ENCODE measurements at places on chromosomes 11 and 22.

DNA sequence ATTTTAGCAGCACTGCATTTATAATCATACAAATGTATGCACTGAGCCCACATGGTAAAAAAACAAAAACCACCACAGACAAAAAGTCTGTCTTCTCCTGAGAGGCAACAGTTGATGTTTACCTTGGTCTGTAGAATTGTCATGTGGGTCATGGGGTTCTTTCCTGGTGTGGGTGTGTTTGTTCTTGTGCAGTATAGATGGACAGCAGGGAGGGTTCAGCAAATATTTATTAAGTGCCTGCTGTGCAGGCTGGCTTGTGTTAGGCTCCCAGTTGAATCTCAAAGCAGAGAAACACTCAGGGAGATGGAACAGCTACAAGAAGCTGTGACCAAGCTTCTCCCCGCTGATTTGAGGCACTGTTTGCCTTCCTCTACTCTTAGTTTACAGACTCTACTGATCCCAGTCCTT is 82.2 kb downstream of the PISD start:
- DNase-seq, result no peak

- DNase-seq, result peak; percentile 50
Observed at GRCh38 chr22:24758164-24758799, 16.2 kb downstream of the PIWIL3 start.

DNA sequence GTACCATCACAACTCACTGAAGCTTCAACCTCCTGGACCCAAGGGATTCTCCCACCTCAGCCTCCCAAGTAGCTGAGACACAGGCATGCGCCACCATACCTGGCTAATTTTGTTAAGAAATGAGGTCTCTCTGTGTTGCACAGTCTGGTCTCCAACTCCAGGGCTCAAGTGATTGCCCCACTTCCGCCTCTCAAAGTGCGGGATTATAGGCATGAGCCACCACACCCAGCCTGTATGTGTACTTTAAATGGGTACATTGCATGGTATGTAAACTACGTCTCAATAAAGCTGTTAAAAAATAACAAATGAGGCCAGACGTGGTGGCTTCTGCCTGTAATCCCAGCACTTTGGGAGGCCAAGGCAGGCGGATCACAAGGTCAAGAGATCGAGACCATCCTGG is 36.2 kb upstream of the DDX6 start:
- no peak for DNase-seq

DNA sequence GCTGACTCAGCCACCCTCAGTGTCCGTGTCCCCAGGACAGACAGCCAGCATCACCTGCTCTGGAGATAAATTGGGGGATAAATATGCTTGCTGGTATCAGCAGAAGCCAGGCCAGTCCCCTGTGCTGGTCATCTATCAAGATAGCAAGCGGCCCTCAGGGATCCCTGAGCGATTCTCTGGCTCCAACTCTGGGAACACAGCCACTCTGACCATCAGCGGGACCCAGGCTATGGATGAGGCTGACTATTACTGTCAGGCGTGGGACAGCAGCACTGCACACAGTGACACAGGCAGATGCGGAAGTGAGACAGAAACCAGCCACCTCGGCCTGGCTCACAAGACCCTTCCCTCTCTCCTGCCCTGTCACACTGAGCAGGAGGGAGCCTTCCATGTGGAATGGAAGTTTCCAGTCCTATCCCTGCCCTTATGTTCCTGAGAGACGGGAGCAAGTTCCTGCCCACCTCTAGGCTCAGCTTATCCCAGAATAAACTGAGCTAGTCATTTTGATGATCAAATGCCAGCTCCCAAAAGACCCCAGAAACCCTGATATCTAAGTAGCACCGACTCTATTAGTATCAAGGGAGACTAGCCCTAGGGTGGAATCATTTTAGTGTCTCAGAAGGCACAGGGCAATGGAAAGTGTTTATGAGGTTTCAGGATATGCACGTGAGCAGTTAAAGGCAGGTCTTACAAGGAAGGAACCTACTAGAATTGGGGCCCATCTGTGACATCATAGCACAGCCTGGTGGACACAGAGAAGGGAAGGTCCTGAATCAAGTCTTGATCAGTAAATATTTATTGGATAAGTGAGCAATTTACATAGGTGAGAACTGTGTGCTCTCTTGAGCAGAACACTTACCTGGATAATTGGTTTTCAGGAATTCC is 6.3 kb upstream of the IGLL5 start:
- DNase-seq, result no peak

DNA sequence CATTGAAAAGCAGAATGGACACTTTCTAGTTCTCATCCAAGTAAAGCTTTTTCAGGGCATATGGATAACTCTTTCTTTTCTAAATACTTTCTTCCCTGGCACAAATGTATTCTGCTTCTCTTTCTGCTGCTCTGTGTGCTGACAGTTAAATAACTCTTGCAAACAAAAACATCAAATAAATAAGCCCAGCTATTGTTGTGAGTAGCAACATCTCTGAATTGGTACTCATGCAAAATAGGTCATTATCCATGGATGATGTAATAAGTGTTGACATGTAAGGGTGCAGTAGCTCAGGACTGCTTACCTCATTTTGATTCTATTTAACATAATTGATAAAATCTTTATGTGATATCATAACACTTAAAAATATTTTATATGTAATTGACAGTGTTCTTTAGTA is 164.3 kb downstream of the MSANTD4 start:
- no peak for DNase-seq

DNA sequence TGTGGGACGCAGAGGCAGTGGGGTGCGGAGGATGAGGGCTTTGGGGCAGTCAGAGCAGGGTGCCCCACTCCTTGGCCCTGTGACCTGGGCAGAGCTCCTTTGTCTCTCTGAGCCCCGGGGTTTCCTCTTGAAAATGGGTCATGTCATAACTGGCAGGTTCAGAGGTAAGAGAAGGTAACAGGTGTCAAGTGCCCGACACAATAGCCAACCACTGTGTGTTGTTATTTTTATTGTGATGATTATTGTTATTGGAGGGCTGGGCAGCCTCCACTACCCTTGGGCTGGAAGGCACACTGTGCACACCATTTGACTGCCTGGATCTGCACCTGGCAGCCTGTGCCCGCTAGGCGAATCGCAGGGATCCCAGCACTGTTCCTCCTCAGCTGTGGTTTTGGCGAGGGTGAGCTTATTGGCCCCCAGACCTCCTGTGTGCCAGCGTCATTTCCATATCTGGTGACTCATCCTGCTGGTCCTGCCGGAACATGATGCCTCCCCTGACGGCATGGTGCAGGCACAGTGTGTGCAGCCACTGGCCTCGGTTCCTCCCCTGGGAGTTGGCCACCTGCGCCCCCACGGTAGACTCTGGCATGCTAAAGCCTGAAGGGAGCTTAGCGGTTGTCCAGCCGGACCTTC is 15.4 kb upstream of the SOX10 start:
- no peak for DNase-seq

DNA sequence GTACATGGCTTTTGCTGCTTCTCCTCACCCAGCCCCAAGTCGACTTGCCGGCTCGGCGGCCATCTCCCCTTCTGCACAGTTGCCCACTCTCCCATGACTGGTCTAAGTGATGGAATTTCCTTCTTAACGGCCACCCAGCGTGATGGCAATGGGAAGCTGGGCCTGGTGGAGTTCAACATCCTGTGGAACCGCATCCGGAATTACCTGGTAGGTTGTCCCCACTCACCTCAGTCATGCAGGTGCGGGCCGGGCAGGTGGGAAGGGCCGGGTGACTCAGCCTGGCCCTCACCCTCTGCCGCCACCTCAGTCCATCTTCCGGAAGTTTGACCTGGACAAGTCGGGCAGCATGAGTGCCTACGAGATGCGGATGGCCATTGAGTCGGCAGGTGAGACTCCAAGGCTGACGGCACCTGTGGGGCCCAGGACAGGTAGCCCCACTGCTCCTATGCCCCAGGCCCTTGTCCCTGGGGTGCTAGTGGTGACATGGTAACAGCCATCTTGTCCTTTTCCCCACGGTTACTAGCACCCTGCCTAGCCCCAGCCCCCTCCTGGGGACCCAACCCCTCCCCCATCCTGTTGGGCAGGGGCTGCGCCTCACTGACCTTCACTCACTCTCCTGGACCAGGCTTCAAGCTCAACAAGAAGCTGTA is 28.1 kb downstream of the CAPN1 start:
- no peak for DNase-seq

DNA sequence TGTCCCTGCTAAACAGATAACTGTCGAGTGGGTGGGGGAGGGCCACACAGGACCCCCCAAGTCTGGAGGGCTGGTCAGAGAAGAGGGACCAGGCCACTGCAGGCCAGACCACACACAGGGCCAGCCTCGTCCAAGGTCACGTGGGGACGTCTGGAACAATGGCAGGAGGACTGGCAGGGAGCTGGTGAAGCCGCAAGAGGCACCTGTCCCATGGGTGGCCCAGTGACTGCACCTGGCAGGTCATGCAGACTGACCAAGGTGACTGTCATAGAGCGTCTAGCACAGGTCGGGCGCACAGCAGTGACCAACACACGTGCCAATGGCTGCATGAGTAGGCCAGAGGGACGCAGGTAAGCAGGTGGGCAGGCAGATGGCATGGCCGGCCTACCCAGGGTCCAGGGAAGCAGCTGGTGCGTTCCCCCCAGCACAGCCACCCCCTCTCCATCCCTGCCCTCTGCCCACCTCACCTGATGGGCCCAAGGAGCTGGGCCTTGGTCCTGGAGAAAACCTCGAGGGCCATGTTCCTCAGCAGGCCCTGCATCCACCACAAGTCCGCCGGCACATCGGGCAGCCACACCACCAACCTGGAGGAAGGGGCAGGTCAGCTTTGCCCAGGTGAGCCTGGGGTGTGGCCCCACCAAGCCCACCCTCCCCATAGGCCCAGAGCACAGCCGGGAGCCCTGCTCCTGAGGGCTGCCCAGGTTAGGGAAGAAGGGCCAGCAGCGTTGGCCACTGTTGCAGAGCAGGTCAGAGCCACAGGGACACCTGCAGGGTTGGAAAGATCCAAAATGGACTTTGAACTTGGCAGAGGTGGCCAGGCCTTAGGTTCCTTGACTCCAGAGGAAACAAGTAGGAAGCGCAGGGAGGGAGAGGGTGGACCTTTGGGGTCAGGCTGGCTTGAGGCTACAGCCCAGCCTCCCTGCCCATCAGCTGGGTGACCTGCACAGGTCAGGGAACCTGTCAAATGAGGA is 10.4 kb downstream of the PNPLA5 start:
- no peak for DNase-seq

GRCh38 chr22:22207845-22208564 is 36.6 kb upstream of the VPREB1 start:
- peak; percentile 84 for DNase-seq

- no peak for DNase-seq
Observed at GRCh38 chr22:25182131-25183110, 17.2 kb upstream of the CRYBB3 start.

- DNase-seq, result no peak
Observed at GRCh38 chr11:65423516-65424204, 1.1 kb downstream of the NEAT1 start.

GRCh38 chr22:20520093-20520511 is 12.7 kb downstream of the MED15 start:
- DNase-seq, result no peak

DNA sequence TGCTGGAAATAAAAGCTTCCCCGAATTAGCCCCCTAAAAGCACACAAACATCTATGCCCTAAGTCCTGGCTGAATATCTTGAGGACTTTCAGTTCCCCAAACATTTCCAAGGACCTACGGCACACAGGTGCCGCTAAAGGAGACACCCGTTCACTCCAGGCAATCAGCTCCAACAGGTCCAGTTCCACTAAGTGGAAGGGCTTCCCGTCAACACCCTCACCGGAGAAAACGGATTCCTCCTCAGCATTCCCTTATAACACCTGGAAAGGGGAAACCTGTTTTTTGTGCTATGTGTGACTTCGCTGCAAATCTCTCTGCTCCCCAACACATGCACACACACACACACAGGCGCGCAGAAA is 3.9 kb downstream of the TENM4 start:
- no peak for DNase-seq

DNA sequence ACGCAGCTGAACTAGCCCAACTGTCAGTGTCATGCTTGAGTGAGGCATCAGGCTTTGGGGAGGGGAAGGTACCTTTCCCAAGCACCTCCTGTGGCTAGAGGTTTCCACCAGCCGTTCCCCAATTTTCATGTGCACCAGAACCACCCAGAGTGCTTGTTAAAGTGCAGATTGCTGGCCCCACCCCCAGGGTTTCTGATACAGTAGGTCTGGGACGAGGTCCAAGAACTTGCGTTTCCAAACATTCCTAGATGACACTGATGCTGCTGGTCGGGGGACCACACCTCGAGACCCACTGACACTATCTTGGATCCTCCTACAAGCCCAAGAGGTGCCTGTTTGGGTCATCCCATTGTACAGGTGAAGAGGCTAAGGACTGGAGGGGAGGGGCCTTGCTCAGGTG is 59.8 kb downstream of the PDE2A start:
- DNase-seq, result no peak

DNA sequence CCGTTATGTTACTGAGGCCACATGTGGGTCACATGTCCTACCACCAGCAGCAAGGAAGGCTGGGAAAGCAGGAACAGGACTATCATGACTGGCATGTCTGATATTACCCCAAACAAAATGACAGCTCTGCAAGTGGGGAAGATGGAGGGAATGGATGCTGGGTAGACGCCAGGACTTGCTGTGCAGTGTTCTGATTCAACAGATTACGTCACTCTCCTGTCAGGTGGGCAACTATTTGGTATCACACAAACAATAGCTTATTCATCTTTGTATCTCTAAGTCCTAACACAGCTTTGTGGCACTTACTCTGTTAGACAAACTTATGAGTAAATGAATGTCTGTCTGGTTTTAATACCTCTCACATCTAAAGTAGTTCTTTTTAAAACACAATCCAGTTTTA is 105.2 kb downstream of the SPON1 start:
- DNase-seq, result no peak

DNA sequence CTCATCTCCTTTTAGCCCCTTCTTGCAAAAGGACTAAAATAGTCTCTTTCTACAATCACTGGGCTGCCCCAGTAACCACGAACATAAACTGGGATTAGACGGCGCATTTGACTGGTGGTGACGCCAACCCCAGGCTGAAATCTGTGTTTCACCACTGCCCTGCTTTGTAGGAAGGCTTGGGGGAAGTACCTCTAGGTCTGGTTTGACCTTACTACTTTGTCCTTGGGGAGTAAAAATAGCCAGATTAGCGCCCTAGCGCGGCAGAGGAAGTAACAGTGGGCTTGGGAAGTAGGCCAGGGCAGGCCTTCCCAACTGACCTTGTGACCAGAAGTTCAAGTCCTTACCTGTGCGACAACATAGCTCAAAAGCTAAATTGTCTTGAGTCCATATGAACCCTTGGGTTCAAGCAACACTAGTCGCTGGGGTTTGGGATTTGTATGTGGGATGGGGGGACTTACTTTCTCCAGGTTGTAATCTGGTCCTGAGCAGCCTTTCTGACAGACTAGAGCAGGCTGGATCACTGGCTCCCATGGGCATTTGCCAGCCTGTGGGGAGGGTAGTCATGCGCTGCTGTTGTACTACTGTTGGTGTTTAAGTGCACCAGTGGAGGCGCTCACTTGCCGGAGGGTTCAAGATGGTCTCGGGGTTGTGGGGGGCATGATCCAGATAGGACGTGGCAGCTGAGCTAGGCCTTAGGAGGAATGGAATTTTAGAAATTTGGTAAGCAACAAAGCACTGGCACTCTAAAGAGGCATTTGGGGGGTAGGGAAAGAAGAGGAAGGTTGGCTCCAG is 953 bp upstream of the PACS1 start:
- no peak for DNase-seq

- DNase-seq, result peak; percentile 97
Observed at GRCh38 chr11:64230171-64230984, at the start of gene DNAJC4. Gene DNAJC4 (plus strand): TSS chr11:64230548. CDS start chr11:64230855, 307 bp downstream.
